IPS-NIHi11 (cell line): ENCODE measurements at places on chromosomes 13 and 19.

- no peak for DNase-seq
These were observed 99.7 kb downstream of the SPACA7 start for GRCh38 chr13:112475889-112476288.

- DNase-seq: no peak
These were observed 3.7 kb upstream of the DMPK start for GRCh38 chr19:45785781-45786532.

- DNase-seq: no peak
These were observed 70.4 kb upstream of the MRI1 start for GRCh38 chr19:13693889-13694288.

DNA sequence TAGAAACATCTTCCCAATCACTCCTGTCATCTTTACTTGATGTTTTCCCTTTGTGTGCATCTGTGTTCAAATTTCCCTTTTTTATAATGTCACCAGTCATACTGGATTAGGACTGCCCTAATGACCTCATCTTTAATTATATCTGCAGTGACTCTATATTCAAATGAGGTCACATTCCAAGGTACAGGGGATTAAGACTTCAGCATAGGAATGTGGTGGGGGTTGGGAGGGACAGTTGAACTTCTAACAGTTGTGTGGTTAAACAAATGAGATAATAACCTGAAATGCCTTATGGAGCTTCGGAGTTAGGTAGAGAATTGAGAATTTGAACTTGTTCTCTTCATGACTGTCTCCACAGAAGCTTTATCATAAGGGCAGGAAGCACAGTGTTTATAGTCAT is 23.0 kb downstream of the PAN3 start:
- peak; percentile 63 for DNase-seq

DNA sequence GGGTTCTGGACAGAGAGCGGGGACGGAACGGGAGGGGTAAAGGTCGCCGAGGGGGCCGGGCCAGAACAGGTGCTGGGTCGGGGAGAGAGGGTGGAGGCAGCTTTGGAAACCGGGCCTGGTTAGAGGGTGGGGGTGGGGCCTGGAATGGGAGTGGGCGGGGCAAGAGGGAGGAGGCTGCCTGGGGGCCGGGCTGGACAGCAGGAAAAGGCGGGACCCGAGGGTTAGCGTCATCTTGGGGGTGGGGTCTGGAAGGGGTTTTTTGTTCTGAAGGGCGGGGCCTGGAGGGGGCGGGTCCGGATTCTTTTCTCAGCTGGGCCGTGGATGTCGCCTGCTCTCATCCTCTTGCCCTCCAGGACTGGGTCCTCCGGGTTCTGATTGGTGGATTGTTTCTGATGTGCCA is 4.3 kb upstream of the ZNF813 start:
- DNase-seq: peak; percentile 82

- no peak for DNase-seq
These were observed 22.2 kb upstream of the ZNF181 start for GRCh38 chr19:34711890-34712289.

DNA sequence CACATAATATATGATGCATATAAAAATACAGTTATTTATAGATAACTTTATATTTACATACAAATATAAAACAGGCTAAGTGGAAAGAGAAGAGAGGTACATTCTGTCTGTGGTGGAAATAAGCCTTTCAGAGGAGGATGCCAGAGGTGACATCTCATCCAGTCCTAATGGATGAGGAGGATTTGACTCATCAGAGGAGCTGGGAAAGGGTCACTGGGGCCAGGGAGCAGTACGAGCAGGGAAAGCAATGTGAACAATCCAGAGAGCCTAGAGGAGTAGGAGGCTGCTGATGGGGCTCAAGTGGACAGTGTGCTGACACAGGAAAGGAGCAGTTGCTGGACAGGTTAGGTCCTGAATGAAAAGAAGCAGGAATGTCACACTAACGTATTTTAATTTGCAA is 18.6 kb downstream of the NALCN start:
- no peak for DNase-seq

- no peak for DNase-seq
These were observed 1277.3 kb downstream of the UQCRFS1 start for GRCh38 chr19:27935669-27936068.

DNA sequence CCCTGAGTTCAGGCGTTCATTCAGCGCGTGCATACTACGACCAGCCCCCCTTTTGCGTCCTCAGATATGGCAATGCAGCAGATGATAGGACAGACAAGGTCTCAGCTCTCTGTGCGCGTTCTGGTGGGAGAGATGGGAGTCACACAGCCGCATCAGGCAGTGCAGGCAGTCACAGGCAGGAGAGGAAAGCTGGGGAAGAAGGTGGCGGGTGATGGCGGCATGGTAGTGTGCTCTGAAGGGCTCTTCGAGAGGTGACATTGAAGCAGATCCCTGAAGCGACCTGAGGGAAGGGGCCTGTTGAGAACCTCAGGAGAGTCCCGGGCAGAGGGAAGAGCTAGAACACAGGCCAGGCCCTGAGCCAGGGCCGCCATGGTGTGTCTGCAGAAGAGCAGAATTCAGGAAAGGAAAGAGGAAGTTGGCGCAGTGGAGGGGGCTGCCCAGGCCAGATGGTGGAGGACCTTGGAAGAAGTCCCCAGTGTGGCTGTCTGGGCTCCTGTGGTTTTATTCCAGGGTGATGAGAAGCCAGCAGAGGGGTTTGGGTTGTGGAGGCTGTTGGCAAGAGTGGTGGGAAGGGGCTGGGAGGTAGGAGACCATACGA is 3.5 kb downstream of the USF2 start:
- DNase-seq: no peak

GRCh38 chr19:49761625-49762311 is 1.3 kb downstream of the TSKS start:
- DNase-seq: no peak

- DNase-seq: no peak
These were observed 14.4 kb downstream of the BCAM start for GRCh38 chr19:44823373-44823698.
